ENCODE measurements at places on chromosomes 7 and 10.
A peak's percentile ranks its signal among the peaks of the same experiment; 100 is the strongest.

GRCh38 chr7:135204341-135204749, 7.0 kb downstream of the WDR91 start:
- DNase-seq = no peak

- no peak for DNase-seq
Measured at GRCh38 chr7:7416031-7416858, 119.4 kb downstream of the COL28A1 start.

DNA sequence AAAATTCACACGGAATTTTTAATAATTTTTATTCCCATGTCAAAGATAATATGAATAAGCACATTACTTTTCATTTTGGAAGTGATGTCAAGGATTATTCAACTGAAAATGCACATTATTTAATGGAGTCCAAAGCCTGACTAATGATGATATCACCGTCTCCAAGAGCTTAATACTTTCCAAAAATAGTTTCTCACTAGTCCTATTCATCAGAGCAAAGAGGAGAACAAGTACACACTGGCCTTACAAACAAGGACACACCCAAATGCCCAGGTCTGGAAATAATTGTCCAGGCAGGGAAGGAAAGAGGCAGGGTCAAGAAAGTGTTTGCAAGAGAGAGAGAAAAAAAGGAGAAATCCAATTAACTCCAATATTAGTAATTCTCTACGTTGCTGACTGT, 216.8 kb upstream of the CCDC6 start:
- DNase-seq = no peak

- DNase-seq = no peak
Measured at GRCh38 chr10:131159771-131160170, 151.8 kb downstream of the TCERG1L start.

DNA sequence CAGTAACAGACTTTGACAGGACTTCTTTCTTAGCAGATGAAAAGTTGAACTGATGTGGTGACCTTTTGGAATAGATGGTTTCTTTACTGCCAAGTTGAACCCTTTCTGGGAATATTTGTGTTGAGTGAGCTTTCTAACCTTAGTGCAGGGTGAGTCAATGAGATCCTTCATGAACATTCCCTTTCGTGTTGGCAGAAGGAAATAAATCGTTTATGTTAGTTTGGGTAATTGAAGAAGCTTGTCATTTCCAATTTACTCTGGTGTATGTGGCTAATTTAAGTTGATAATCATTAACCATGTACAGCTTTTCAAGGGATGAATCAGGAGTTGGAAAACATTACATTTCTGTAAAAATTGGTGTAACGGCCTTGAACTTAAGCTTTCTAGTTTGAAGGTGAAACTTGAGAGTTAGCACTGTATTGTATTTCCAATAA, 43.4 kb downstream of the PTTG1IP2 start:
- DNase-seq = no peak

GRCh38 chr10:7417807-7418206, 7.0 kb upstream of the SFMBT2 start:
- no peak for DNase-seq

DNA sequence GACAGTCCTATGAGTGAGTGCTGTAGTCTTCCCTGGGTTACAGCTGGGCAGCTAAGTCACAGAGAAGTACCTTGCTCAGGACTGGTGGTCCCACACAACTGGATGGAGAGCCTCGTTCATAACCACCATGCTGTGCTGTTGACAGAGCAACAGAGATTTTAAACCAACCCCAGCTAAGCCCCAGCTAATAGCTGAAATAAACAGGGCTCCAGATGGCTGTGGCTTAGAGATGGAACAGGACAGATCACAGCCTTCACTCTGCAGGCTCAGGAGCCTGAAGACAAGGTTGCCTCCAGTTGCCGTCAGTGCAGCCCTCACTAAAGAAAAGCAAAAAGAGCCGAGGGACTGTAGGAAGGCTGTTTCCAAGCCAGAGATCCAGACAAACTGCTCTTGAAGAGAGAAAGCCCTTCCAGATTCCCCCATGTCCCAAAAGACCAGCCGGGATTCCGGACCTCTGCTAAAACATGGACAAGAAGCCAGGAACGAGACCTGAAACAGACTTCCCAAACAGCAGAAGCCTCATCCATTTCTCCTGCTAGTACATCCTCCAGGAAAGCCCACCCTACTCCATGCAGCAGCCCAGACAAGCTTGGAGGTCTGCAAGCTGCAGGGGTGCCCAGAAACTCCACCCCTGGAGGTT, 4.2 kb downstream of the HTRA1 start:
- no peak for DNase-seq

DNA sequence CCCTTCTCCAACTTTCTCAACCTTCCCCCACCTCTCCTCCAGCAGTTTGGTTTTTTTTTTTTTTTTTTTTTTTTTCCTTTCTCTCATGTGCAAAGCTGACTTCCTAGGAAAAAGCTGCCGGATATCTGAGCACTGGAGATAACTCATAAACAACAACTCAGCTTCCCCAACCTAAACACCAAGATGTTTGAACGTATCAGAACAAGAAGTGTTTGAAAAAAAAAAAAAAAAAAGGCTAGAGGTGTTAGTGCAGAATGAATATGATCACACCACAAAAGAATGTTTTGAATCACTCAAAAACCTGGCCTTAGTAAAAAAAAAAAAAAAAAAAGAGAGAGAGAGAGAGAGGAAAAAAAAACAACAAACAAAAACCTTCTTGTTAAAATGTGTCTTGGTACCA, 11.2 kb downstream of the GATA3 start:
- no peak for DNase-seq

- DNase-seq = no peak
Measured at GRCh38 chr10:15427843-15428414, 56.8 kb upstream of the FAM171A1 start.

DNA sequence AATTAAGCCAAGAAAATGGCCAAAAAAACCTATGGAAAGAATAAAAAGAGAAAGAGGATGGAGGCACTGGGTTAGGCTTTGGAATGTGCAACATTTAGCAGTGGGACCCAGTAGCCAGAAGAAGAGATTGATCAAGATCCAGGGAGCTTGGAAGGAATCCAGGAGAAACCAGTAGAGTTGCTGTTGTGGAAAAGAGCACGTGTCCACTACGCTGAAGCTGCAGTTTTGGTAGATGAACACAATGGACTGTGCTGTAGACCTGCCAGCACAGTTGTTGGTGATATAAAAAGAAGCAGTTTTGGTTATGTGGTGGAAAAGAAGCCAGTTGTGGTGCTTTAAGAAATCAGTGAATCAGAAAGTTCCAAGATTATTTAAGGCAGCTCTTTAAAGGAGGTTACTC, 802.2 kb upstream of the POM121L12 start:
- DNase-seq = no peak

DNA sequence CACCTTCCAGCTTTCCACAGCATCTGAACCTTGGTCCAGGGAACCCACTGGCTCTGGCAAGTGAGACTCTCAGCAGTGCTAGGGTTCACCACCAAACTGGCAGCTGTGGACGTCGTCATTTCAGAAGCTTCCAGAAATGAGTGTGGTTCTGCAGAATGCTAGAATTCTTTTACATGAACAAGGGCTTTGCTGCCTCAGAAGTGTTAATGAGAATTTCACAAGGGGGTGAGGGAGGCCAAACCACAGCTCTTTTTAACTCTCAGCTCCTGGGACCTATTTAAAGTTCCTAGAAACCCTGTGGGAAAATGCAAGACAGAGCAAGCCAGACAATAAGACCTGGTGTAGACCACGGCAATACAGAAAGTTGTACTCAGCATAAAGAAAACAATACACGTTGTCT, 129.3 kb upstream of the BET1 start:
- DNase-seq = no peak

GRCh38 chr10:73786512-73786885, 1.1 kb downstream of the ZSWIM8 start:
- no peak for DNase-seq

DNA sequence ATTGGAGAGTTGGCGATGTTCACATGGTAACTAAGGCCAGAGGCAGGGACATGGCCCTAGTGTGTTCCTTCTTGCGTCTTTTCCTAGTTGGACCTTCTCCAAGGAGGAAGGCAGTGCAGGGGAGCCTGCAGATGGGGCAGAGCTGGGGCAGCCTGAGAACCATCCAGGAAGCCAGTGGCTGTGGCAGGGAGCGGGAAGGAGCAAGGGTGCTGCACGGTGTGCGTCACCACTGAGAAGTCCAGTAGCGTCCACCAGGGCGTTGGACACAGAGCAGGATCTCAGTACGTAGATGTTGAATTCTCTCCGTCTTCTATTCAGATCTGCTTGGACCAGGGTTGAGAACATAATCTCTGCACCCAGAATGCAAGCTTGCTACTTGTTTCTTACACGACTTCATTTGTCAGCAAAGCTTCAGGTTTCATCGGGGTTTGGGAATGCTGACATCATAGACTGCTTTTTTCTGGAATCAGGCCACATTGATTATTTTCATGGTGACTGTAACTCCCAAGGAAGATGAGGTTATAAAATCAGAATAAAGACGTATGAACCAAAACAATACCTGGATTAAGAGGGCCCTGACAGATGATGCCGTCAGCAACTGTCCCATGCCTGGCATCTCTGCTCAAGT, 130.3 kb downstream of the HECW1 start:
- DNase-seq = no peak

DNA sequence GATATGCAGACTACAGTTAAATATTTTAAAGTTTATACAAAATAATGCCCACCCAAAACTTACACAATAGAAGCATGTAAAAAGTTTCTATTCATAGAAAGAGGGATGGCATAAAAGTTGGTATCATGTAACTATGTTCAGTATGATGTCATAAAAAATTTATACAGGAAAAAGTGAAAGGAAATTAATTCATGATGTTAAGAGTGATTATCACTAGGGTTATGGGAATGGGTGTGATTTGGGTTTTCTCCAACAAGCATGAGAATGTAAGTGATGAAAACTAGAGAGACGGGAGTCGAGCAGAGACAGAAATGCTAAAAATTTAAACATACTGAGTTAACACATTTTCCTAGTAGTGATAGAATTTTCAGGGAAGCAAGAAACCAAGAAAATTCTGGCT, 52.7 kb downstream of the GDI2 start:
- no peak for DNase-seq

GRCh38 chr7:3888096-3888495, 587.0 kb downstream of the SDK1 start:
- DNase-seq = no peak

- no peak for DNase-seq
Measured at GRCh38 chr7:40996233-40996677, 706.6 kb downstream of the INHBA start.

- DNase-seq = peak; percentile 66
Measured at GRCh38 chr7:2820508-2820934, 23.6 kb downstream of the GNA12 start.

- DNase-seq = no peak
Measured at GRCh38 chr7:135831455-135832195, 83.0 kb upstream of the FAM180A start.

GRCh38 chr7:29109899-29110298, 36.4 kb downstream of the CPVL start:
- no peak for DNase-seq

DNA sequence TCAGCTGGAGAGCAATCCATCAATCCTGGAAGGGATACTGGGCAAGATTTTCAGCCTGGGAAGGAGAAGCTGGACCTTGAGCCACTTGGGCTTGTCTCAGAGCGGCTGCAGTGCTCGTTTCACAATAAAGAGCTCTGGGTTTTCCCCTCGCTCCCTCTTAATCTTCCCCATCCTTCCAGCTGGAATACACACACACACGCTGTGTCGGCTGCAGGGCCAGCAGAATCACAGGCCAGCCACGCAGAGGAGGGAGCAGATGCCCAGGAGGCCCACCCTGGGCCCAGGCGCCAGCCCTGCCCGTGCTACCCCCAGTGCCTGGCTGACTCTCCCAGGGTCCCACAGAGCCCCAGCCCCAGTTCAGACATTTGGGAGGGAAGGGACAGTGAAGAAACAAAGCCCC, 255.1 kb downstream of the TNS3 start:
- DNase-seq = no peak

DNA sequence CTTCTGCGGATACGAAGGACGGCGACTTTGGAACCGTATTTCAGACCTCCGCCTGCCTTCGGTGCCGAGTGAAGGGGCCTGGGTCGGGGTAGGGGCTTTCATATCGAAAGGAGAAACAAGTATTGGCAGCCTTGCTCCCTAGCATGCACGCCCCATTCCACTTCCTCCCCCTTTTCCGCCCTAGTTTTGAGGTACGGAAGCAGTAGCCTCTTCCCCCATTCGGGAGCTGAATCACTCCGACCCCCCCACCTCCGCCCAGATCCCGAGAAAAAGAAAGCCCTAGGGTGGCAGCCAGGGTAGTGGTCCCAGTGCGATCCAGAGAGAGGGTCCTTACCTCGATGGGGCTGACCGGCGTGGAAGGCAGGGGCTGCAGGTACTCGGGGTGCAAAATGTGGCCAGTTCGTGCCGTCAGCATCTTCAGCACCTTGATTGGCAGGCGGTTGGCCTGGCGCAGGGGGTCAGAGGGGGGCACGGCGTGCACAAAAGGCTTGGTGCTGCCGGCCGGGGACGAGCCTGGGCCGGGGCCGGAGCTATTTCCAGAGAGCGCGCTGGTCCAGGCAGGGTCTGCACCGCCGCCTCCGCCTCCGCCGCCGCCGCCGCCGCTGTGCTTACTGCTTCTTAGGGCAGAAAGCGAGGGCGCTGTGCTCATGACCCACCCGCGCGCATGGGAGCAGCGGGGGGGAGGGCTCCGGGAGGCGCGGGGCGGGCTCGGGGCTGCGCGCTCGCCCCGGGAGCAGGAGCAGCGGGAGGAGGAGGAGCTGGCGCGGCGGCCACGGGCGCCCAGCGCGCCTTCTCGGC, 594 bp downstream of the ZNF503 start:
- peak; percentile 58 for DNase-seq

DNA sequence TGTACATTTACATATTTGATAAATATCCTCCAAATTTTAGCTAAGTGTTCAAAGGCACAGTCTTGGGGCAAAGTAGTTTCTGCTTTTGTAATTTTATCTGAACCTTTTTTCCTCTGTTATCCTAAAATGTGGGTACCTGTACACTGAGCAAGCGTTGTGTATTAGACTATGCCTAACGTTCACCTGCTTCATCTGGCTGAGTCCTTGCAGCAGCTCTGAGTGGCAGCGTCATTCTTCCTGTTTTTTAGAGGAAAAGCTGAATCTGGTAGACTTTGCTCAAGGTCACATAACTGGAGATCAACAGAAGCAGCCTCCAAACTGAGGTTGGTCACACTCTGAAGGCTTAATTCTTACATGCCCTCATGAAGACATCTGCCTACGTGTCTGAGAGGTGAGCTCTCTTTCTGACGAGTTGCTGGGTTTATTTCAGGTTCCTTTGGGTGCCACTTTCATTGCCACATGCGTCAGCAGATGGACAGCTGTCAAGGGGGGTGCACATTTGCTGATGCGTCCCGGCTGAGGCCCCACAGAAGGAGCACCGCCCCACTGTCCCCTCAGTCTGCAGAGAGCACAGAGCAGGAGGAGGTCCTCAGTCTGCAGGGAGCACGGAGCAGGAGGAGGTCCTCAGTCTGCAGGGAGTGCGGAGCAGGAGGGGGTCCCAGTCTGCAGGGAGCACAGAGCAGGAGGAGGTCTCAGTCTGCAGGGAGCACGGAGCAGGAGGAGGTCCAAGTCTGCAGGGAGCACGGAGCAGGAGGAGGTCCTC, 406.5 kb upstream of the SHH start:
- no peak for DNase-seq

DNA sequence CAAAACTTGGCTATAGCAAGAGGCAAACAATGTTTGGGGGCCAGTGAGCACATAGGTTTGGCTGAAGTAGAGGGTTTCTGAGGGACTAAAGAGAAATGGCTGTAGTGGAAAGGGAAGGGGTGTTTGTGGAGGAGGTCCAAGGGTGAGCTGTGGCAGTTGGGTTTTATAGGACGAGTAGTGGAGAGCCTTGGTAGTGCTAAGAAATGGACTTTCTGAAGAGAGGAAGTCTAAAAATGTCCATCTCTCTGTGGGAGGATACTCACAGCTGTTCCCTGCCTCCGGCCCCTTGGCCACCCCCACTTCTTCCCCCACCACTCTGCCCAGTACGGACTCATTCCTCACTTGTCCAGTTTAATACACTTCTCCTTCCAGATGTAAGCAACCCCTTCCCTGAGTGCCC, 64.3 kb downstream of the ZNF22 start:
- no peak for DNase-seq
